Articular chondrocyte of knee joint (primary cell): ENCODE measurements at places on chromosomes 4 and X. TPM values are rescaled to one million over a fixed set of nuclear protein-coding genes. Genes with fewer than 3 reads are reported as not detected.

Gene XK
- total RNA-seq: 0.13 and 0.22 TPM in 2 replicates

Gene BANK1
- total RNA-seq: 3.1 and 3.4 TPM in 2 replicates

Gene GRIA2
- 0.22 TPM in 1 of 2 replicates, not detected in the other for total RNA-seq

Gene DCAF8L1
- not detected in 2 replicates for total RNA-seq

Gene VCX3A
- total RNA-seq: not detected in 2 replicates

Gene NDNF
- total RNA-seq: 35.4 and 39.5 TPM in 2 replicates

Gene ZCCHC12
- total RNA-seq: 0.11 and 0.13 TPM in 2 replicates

Gene ASMT
- not detected in 2 replicates for total RNA-seq

Gene RIBC1
- total RNA-seq: 0.26 and 0.54 TPM in 2 replicates

Gene IL3RA
- 0.13 and 0.76 TPM in 2 replicates for total RNA-seq

Gene TSPAN6
- total RNA-seq: 45.2 and 47.7 TPM in 2 replicates

Gene TLR1
- 3.0 and 8.4 TPM in 2 replicates for total RNA-seq

Gene TBC1D14
- total RNA-seq: 33.7 and 37.2 TPM in 2 replicates

Gene HMGN5
- 1.4 and 2.6 TPM in 2 replicates for total RNA-seq

Gene MXRA5
- 125 and 135 TPM in 2 replicates for total RNA-seq

Gene IL21
- not detected in 2 replicates for total RNA-seq

Gene CABS1
- not detected in 2 replicates for total RNA-seq

Gene TRPC5OS
- total RNA-seq: not detected in 2 replicates

Gene SULT1B1
- under 0.01 and 0.11 TPM in 2 replicates for total RNA-seq

Gene CT45A5
- total RNA-seq: not detected in 2 replicates

Gene F9
- total RNA-seq: not detected in 2 replicates

Gene CCDC149
- 15.7 and 18.2 TPM in 2 replicates for total RNA-seq

Gene MSX1
- total RNA-seq: 1.8 and 2.2 TPM in 2 replicates

Gene CRLF2
- total RNA-seq: 0.11 TPM in 1 of 2 replicates, not detected in the other

Gene GAGE12E
- total RNA-seq: not detected in 2 replicates

Gene RBMX2
- total RNA-seq: 25.2 and 30.9 TPM in 2 replicates

Gene RNF212
- 9.2 and 9.5 TPM in 2 replicates for total RNA-seq
